Stimulated activated CD4-positive, alpha-beta T cell treated with anti-CD3 and anti-CD28 coated beads, Interleukin-12 subunit alpha, Interleukin-12 subunit beta, amount 100 ng/mL, for 4 hours (primary cell): ENCODE measurements at places on chromosomes 5 and 9.

DNA sequence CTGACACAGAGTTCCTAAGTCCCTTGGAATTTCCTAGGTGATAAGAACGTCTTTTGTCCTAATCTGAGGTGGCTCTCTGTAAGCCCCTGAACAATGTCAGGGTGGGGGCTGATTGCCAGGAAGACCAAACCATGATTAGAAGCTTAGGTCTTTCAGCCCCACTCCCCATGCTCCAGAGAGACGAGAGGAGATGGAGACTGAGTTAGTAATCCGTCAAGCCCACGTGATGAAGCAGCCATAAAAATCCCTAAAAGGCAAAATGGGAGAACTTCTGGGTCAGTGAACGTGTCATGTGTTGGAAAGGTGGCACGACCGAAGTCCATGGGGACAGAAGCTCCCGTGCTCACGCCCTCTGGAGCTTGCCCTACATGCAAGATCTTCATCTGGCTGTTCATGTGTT is 85.6 kb downstream of the RAD23B start:
- DNase-seq, result no peak

DNA sequence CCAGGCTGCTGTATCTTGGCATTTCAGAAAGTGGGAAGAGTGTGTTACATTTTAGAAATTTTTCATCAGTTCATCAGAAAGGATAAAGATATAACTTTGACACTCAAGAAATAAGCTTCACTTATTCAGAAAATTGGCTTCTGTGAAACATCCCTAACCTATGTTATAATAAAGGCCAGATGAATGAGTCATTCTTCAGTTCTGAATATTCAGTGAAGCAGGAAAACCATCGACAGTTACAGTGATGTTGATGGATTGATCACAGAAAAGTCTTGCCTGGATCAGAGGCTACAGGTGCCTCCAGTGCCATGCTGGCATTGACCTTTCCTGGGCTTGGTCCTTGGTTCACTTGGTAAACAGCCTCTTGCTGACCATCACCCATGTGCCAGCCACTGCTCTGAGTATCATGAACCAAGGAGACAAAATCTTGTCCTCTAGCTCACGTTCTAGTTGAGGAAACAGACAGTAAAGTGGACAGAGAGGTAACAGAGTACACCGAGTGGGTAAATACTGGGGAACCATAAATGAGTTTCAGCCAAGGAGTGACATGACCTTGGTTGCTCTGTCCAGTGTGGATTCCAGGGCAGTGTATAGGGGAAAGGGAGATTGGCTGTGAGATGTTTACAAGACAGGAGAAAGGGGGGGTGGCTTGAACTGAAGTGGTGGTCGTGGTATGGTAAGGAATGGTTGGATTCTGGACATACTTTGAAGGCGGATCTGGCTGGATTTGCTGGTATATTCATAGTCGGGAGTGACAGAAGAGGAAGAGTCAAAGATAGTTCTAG is 98.6 kb downstream of the AMBP start:
- no peak for DNase-seq

DNA sequence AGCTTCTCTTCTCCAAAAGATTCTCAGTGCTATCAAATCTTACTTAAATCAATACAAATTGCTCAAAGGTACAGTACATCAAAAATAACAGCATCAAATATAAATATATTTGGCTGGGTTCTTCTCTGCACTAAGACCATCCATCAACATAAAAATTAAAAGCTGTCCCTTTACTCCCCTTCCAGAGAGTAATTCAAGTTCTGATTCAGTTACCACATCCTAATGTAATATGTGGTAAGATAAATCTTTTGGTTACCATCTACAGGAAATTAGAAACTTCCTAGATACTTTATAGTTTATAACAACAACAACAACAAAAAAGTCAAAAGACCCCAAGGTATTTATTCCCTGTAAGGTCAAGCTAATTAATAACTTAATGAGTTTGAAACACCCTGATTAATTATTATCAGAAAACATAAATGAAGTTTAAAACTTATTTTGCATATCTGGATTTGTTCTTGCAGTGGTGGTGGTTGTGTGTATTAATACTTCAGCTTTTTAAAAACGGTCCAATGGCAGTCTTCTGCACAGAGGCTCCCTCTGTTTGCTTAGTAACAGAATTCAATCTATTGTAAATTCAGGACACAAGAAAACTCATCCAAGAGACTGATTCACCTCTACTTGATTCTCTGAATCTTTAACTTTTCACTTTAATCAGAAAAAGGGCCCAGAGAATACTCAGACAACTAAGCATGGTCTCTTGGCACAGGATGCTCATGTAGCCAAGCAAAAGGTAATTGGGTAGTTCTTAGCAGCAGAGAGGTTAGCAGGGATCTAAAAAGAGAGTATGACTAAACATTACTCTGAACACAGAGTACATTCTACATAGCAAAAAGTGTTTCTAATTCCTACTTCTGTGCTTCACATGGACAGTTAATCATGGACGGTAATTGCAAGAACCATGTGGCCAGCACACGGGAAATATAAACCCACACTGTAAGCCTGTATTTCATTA is 20.1 kb downstream of the DIAPH1 start:
- no peak for DNase-seq

DNA sequence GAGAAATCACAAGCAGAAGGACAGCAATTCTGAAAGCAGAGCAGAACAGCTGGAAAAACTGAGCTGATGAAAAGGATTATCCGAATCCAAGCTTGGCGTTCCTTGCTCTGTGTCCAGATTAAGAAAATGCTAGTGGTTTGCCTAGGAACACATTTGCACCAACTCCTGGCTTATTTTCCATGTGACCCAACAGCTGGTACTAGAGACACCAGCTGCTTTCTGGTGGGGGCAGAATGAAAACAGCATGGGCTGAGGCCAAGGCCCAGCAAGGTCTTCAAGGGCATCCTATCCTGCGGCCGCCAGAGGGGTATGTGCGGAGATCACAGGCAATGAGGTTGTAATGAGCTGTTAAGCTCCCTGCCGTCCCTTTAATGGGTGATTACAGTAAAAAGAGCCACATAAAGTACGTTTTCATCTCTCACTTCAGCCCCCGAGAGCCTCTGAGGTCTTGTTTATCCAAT is 131.5 kb downstream of the DOCK8 start:
- no peak for DNase-seq

- no peak for DNase-seq
Measured at GRCh38 chr5:14186059-14186830, 43.1 kb downstream of the TRIO start.

- no peak for DNase-seq
Measured at GRCh38 chr5:149386166-149386565, 7.1 kb upstream of the IL17B start.

GRCh38 chr5:98827161-98827560 is 53.7 kb downstream of the RGMB start:
- no peak for DNase-seq

- no peak for DNase-seq
Measured at GRCh38 chr5:74507370-74508005, 133.0 kb downstream of the ENC1 start.

GRCh38 chr5:34001241-34001841 is 6.5 kb downstream of the AMACR start:
- no peak for DNase-seq
